ENCODE measurements at places on chromosomes 12 and 14.

GRCh38 chr12:124443931-124444712, 123.3 kb downstream of the NCOR2 start:
- no peak for DNase-seq

- no peak for DNase-seq
Observed at GRCh38 chr12:72272091-72272661, at the start of gene TRHDE. TSS of gene TRHDE (plus strand) at chr12:72272370. CDS start at chr12:72272644, 274 bp downstream.

DNA sequence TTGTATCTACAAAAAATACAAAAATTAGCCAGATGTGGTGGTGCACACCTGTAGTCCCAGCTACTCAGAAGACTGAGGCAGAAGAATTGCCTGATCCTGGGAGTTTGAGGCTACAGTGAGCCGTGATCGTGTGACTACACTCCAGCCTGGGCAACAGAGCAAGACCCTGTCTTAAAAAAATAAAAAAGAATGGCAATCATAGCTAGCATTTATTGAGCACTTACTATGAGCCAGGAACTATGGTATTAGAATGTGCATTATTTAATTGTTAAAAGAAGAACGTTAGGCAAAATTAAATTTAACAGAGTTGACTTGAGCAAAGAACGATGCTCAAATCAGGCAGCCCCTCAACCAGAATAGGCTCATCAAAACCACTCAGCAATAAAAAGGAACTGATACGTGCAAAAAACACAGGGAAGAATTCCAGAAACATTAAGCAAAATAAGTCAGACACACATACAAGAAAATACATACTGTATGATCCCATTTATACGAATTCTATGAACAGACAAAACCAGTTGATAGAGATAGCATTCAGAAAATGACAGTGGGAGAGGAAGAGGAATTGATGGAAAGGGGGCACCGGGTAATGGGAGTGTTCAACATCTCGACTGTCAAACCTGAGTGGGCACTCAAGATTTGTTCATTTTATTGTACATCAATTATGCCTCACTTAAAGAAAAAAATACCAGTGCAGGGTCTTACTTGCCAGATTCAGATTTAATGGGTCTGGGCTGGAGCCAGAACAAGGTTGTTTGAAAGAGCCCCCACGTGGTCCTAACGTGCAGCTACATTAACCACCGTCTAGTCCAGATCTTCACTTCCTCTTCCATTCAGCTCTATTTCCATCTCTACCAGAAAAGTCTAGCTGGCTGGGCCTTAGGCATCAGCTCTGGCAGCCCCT, 8.0 kb downstream of the SCNN1A start:
- peak; percentile 51 for DNase-seq

GRCh38 chr12:6053541-6053940, 70.9 kb downstream of the VWF start:
- DNase-seq, result no peak

DNA sequence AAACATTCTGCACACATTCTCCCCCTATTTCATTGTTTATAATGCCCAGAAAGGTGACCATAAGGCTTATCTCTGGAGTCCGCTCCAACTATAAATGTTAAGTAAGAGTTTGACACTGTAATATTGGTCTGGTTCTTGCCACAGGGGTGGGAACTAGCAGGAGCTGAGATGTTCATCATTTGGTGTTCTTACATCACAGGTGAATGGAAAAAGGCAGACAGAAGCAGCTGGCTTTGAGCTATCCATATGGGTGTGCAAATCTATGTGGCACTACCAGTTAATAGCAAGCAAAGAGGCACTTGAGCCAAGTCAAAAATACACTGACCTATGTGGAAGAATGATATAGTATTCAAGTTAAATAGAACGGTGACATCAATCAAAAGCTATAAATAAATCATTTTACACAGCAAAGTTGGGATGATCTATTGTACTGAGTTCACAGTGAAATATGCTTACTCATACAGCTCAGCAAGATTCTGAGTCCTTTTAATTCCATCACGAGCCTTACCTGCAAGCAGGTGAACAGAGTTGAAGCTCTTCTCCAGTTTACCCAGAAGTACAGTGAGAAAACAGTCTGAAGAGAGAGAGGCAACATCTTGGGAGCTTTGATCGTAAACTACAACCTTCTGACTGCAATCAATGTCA, 43.2 kb downstream of the DUSP16 start:
- no peak for DNase-seq

DNA sequence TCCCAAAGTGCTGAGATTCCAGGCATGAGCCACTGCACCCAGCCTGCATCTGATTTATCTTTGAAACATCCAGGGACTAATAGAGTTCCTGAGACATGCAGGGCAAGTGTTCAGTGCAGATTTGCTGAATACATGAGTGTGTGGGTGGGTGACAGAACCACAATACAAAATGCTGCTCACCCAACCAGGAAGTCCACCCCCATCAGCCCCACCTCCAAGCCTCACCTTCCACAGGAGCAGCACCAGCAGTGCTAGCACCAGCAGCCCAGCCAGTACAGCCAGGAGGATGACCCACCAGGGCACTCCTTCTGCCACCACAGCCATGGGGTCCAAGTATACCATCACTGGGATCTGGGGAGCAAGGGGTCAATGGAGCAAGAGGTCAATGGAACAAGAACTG, 20.0 kb downstream of the ITGA7 start:
- no peak for DNase-seq

- DNase-seq, result no peak
Observed at GRCh38 chr12:123634142-123634561, 523 bp downstream of the GTF2H3 start.

DNA sequence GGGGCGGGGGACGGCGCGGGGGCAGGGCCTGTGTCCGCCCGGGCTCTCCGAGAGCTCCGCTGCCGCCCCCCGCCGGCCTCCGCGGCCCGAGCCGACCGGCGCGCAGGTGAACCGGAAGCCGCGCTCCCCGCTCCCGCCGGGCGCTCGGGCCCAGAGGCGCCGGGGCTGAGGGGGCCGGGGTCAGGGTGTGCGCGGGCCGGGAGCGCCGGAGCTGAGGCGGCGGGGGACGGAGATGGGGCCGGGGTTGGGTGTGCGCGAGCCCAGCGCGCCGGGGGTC, 431 bp downstream of the HIP1R start:
- no peak for DNase-seq

DNA sequence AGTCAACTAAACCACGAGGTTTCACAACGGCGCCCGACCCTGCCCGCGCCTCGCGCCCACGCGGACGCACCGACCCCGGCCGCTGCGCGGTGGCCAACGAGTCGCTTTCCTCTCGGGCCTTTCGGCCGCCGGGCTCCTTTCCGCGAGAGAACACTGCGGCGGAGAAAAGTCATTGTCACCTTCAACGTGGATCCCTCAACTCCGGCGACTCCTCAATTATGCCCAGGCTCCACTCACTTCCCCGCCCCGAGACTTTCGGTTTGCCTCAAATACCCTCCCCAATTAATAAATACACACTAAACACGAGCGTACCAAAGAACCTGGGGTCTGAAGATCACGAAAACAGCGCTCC, 450 bp downstream of the SINHCAF start:
- DNase-seq, result peak; percentile 47

DNA sequence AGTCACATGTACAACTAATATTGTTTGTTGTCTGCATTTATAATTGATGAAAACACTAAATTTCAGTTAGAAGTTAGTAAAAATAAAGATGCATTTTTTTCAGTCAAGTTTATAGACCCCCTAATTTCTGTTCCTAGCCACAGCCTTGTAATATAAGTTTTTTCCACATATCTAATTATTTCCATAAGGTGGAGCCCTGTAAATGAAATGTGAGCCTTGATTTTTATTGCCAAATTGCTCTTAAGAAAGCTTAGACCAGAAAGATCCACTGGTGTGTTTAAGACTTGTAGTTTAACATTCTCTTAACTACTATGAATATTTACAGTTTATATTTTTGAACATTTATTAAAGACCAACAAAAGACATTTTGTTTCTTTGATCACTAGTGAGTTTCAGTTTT, 322.1 kb upstream of the RGS6 start:
- no peak for DNase-seq

- no peak for DNase-seq
Observed at GRCh38 chr12:14514946-14515345, 52.7 kb downstream of the PLBD1 start.

GRCh38 chr12:108831309-108831991, 25.9 kb downstream of the SSH1 start:
- DNase-seq, result no peak

- no peak for DNase-seq
Observed at GRCh38 chr12:56222531-56222895, 791 bp upstream of the RNF41 start.

DNA sequence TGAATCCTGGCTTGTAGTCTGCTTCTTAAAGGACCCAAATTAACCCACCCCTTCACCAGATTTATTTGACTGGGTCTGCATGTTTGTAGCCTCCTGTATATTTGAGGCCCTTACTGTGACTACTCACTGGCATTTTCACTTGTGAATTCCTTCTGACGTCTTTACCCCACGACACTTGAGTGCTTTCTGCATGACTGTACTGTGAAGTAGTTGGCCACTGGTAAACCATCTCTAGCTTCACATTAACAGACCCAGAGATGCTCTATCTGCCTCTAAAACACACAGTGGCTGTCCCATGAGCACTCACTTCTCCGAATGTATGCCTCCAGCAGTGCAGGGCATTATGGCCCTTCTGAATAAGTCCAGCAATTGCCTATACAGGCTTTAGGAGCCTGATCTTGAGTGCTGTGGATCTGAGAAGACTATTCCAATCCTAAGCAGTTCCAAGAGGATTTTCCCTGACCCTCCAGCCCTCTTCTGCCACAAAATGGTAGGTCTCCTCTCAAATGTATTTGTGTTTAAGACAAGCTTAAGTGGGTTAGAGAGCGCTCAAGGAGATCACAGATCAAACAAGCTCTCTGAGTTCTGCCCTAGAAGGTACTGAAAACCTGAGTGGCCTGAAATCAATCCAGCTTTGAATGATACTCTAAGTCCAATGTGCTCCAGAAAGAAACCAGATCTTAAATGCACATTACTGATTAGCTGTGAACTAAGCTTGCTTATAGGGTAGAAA, 534.7 kb downstream of the RPS29 start:
- DNase-seq, result no peak

- DNase-seq, result no peak
Observed at GRCh38 chr12:114420182-114420943, 14.4 kb upstream of the TBX5 start.

GRCh38 chr14:68594737-68595380, 198.0 kb downstream of the ZFP36L1 start:
- no peak for DNase-seq

DNA sequence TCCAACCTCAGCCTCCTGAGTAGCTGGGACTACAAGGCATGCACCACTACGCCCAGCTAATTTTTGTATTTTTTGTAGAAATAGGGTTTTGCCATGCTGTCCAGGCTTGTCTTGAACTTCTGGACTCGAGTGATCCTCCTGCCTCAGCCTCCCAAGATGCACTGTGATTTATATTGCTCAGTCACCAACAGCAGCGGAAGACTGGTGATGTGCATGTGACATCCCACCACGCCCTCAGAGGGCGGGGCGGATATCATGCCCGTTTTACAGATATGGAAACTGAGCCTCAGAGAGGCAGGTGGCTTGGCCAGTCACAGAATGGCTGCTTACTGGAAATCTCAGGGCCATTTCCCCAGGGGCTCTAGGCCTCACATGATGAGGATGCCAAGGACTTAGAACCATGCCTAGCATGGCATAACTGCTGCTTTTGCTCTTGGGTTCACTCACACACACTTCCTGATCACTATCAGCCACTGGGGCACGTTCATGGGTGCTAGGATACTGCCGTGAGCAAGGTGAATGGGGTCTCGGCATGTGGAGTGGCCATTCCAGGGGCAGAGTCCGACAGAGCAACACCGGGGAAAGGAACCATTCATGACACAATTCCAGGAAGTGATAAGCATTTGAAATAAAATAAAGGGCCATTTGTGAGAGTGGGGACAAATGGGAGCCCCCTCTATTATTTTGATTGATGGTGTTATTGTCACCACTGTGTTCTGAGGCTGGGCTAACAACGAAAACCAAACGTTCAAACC, 31.9 kb downstream of the RBM19 start:
- DNase-seq, result no peak

GRCh38 chr14:39109893-39110715, 4.0 kb upstream of the GEMIN2 start:
- no peak for DNase-seq

DNA sequence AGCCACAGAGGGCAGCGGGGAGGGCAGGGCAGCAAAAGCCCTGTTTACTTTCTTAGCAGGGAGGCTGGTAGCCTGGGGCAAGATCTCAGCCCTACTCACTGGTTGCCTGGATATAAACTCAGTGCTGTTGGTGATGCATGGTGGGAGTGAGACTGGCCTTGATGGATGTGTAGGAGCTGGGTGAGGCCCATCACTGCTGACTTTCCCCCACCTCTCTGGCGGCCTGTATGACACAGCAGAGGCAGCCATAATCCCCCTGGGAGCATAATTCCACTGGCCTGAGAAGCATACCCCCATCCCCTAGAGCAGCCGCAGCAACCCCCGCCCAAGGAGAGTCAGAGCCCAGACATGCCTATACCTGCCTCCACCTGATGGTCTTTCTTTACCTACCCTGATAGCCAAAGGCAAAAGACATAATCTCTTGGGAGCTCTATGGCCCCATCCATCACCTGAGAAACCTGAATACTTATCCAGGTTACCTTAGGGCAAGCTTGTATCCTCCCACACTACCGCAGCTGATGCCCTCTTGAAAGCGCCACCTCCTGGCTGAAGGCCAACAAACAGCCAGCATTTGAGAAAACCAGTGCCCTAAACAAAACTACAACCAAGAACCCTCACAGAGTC, 59.3 kb downstream of the DNAI7 start:
- DNase-seq, result no peak

DNA sequence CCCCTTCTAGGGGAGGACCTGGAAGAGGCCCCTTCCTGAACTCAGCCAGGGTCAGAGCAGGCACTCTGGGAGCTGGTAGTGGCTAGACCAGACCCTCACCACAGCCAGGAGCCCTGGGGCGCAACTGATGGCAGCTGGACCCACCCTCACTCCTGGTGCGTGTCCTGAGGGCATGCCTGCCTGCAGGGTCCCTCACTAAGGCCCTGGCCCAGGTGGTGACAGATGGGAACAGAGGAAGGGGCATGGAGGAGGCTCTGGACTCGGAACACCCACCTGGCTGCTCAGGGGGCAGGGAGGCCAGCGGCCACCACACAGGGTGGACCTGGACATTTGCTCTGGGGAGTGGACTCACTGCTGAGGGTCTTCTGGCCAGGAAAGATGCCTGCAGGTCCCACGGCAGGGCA, 342.2 kb upstream of the SFSWAP start:
- DNase-seq, result no peak

DNA sequence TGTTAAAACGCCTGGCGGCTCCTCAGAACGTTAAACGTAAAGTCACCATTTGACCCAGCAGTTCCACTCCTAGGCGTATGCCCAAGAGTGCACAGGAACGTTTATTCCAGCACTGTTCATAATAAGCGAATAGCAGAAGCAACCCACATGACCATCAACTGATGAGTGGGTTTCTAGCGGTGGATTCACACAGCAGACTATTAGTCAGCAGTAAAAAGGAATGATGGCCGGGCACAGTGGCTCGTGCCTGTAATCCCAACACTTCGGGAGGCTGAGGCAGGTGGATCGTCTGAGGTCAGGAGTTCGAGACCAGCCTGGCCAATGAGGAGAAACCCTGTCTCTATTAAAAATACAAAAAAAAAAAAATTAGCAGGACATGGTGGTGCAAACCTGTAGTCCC, 22.4 kb upstream of the FBRSL1 start:
- DNase-seq, result no peak

Data from activated CD8-positive, alpha-beta memory T cell treated with anti-CD3 and anti-CD28 coated beads, Interleukin-2, amount 50 U/mL, for 4 hours (primary cell).